ENCODE measurements at places on chromosomes 16 and 17.

- no peak for DNase-seq
Measured at GRCh38 chr17:57876866-57877237, 27.0 kb upstream of the MRPS23 start.

DNA sequence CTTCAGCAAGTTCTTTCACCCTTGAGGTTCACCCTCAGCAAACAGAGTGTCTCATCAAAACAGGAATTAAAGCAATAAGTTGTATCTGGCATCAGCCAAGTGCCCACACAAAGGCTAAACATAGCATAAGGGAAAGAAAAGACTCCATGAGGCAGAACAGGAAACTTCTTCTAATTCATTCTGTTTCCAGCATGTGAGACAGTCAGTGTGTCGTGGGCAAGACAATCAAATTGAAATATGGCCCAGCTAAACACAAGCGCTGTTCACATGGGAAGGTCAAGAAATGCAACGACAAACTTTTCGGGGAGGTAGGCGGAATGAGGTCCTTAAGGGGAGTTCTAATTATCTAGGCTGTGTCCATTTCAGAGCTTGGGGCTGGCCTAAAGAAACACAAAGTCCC lies 393.4 kb downstream of the HAPSTR1 start:
- DNase-seq: no peak

DNA sequence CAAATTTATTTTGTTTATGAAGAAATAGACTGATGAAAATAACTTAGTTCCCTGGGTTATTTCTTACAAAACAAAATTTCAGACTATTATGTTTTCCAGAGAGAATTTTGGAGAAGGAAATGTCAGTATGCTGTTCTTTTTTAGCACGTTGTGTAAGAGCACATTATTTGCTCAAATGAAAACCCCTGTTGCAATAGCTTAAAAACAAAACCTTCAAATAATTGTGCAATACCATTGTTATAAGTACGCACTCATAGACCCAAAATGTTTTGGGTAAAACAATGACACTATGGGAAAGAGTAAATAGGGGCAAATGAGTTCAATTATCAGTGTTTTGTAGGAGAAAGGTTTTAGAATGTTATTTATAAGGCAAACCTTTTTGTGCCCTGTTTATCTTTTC lies 18.2 kb downstream of the VMP1 start:
- no peak for DNase-seq

- no peak for DNase-seq
Measured at GRCh38 chr17:75874323-75875181, 3.8 kb downstream of the TRIM47 start.

GRCh38 chr17:68771867-68772515 lies 170.8 kb upstream of the FAM20A start:
- DNase-seq: no peak

DNA sequence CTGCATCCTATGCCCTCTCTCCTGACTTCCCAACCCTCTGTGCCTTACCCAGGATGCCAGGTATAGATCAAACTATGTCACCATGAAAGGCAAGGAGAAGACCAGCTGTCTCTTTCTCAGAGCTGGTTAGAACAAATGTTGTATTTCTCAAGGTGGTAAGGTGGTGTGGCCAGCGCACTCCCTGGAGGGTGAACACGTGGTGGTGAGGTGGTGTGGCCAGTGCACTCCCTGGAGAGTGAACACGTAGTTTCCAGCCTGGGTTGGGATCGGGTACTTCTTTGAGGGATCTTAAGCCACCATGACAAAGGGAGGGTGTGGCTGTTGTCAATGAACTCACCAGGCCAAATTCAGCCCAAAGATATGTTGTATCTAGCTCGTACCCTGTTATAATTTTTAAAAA lies 26.8 kb downstream of the KATNIP start:
- no peak for DNase-seq

- DNase-seq: no peak
Measured at GRCh38 chr17:71613996-71614395, 506.8 kb upstream of the SOX9 start.

DNA sequence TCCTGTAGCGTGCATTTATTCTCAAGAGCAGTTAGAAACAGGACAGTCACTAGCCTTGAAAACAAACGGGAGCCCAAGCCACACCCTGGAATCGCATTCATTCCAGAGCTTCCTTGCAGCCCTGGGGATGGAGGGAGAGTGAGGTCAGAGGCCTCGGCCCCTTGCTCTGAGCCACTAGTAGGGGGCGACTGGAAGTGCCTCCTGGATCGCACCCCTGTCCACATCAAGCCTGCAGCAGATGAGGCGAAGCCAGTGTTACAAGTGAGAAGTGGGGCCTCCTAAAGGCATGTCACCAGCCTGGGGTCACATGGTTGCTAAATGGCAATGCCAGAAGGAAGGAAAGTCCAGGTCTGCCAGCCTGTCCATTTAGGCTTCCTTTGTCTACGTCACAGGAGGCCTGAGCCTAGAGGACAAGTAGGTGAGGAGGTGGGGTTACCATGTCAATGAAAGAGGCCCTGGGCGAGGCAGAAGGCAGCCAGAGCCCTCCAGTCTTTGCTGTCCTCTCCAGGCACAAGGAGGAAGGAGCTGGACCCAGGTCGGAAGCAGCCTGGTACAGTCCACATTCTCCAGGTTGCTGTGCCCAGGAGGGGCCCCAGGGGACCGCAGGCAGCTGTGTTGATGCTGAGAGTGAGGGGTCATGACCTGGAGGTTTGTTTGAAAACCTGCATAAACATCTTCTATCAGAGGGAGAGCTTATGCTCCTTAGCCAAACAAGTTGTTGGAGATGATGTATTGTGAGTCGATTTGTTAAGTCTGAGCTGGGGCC lies 3.0 kb upstream of the RCVRN start:
- no peak for DNase-seq

- DNase-seq: no peak
Measured at GRCh38 chr16:8986111-8986510, 22.4 kb upstream of the USP7 start.

GRCh38 chr17:80575057-80575875 lies 30.6 kb downstream of the RPTOR start:
- peak; percentile 92 for DNase-seq

GRCh38 chr17:50059759-50060273 lies 3.9 kb downstream of the ITGA3 start:
- DNase-seq: no peak

- DNase-seq: no peak
Measured at GRCh38 chr17:36858119-36859002, 78.9 kb upstream of the LHX1 start.

DNA sequence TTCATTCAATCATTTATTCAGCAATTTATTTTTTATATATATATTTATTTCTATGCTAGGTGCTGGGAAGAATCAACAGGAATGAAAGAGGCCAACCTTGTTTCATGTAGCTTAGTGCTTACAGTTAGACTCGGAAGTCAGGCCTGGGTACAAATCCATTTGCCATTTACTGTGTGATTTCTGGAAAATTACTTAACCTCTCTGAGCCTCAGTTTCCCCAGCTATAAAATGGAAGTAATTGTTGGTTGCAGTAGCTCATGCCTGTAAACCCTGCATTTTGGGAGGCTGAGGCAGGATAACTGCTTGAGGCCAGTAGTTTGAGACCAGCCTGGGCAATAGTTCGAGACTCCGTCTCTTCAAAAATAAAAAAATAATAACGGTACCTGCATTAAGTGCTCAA lies 27.2 kb upstream of the MLKL start:
- DNase-seq: no peak

DNA sequence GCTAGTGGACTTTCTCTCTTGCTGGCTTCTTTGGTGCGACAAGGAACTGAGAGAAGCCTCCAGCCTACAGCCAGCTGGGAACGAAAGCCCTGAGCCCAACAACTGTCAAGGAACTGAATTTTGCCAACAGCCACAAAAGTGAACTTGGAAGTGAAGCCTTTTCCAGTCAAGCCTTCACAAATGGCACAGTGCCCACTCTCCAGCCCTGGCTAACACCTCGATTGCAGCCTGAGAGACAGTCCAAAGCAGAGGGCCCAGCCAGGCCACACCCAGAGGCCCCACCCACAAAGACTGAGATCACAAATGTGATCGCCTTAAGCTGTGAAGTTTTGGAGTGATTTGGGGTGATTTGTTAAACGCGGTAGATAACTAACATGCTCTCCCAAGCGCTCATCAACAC lies 244.6 kb upstream of the SDK2 start:
- DNase-seq: no peak

GRCh38 chr17:14793237-14793636 lies 471.9 kb downstream of the PMP22 start:
- DNase-seq: no peak

DNA sequence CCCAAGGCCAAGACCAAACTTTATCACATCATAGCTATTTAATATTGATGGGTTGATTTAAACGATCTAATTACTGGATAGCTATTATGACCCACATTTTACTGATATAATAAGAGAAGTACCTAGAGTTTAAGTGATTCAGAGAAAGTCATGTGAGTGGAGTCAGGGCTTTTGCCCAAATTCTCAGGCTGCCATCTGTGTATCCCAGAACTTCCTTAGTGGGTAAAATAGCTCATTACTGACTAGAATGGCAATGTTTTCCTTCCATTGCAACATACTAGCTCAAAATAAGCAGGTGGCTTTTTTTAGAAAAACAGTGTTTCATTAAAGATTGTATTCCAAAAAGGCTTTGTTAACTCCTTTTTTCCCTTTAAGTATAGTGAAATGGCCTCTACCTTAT lies 113.9 kb upstream of the MAF start:
- DNase-seq: no peak

GRCh38 chr16:6362321-6362720 lies 970.3 kb upstream of the RBFOX1 start:
- no peak for DNase-seq

DNA sequence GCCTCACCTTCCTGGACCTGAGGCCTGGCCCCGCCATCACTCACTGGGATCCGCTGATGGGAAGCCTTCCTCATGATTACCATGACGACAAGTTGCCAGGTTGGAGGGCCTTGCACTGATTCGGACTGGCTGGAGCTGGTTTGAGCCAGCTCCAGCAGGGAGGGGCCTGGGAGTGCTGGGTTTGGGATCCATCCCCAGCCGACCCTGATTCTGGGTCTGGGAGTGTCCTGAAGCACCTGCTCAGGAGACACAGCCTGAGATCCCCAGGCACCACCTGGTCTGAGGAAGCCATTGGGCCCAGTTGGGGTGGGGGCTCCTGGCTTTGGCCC lies 5.9 kb upstream of the BAIAP3 start:
- DNase-seq: no peak

GRCh38 chr16:81601008-81601428 lies 156.4 kb downstream of the CMIP start:
- DNase-seq: no peak

- DNase-seq: no peak
Measured at GRCh38 chr16:87056083-87056482, 261.1 kb downstream of the C16orf95 start.

GRCh38 chr17:61221181-61221580 lies 178.5 kb upstream of the TBX2 start:
- no peak for DNase-seq

DNA sequence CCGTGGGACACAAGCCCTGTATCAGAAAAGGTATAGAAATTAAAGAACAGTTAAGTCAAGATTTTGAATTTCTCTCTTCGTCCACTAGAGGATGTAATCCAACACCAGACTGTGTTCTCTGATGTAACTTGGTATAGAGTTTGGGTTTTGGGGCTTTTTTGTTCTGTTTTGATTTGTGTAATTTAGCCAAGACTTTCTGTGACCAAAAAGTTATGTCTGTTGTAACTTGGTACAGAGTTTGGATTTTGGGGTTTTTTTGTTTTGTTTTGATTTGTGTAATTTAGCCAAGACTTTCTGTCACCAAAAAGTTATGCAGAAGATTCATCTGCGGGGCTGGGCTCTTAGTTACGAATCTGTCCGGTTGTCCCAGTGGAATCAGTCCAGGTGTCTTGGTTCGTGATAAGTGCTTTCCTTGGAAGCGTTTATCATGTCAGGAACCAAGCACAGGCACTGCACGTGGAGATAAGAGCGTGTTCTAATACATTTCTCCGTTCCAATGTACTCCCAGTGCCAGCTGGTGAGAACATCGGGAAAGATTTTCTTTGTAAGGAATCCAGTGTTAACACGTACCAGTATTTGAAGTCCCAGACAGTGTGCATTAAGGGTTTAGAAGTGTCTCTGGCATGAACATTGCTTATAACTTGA lies 44.1 kb upstream of the SEC14L1 start:
- DNase-seq: no peak

- DNase-seq: no peak
Measured at GRCh38 chr16:76360404-76360803, 83.2 kb downstream of the CNTNAP4 start.

GRCh38 chr16:79370736-79371135 lies 229.8 kb downstream of the MAF start:
- no peak for DNase-seq

DNA sequence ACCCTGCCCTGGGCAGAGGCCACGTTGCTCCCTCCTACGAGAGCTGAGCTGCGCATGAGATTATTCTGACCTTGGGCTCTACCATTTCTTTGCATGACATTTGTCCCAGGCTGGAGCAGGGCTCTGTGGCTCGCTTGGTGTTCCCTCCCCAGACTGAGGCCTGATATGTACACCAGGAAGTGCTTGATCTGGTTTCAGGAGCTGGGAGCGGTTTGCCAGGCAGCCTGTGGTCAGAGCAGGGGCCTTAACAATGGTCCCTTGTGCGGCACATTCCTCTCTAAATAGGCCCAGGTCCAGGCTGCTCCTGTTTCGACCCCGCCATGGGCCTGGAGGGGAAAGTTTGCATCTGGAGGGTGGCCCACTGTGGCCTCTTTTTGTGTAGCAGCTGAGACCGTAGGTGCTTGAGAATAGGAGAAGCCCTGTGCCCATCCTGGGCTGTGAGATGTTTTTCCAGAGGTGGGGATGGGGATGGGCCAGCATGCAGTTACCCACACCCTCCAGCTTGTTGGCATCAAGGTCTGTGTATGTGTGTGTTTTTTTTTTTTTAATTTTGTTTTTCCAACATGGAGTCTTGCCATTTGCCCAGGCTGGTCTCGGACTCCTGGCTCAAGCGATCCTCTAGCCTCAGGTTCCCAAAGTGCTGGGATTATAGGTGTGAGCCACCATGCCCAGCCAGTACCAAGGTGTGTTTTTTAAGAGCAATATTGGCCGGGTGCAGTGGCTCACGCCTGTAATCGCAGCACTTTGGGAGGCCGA lies 253.9 kb downstream of the SEC14L1 start:
- DNase-seq: no peak

- no peak for DNase-seq
Measured at GRCh38 chr17:80913928-80914821, 77.5 kb upstream of the CHMP6 start.

- DNase-seq: no peak
Measured at GRCh38 chr17:79039886-79040285, 15.9 kb downstream of the C1QTNF1 start.

- DNase-seq: no peak
Measured at GRCh38 chr16:17566075-17566474, 95.3 kb upstream of the XYLT1 start.

DNA sequence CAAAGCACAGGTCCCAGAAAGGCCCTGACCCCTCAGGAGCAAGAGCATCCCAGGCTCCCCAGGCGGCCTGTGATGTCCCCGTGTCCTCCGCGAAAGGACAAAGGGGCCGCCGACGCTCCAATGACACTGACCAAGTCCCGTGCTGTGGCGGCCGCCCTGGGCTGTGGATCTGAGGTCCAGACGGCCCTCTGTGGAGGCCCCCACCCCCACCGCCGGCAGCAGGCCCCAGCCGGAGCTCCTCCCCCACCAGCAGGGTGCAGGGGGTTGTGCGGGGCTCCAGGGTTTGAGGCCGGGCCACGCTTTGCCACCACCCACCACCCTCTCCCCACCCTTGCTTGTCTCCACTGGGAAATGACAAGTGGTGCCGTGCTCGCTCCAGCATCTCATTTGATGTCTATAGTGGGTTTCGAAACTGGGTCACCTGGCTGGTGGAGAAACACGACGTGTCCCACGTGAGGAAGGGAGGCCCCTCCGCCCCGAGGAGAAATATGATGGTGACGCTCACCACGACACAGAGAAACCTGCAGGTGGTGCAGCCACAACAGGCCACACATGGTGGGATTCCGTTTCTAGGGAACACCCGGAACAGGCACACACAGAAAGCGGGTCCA lies 31.2 kb upstream of the ZNF469 start:
- DNase-seq: no peak

Data from effector CD4-positive, alpha-beta T cell (primary cell).